ENCODE measurements at places on chromosomes 7 and 10. TPM values are rescaled to one million over a fixed set of nuclear protein-coding genes. Genes with fewer than 3 reads are reported as not detected.

- no peak overlapping the region for H3K4me3 ChIP-seq
- peaks cover 14% of the 10 kb centered on the region for H3K4me1 ChIP-seq
- H3K27ac ChIP-seq: no peak overlapping the region
- no peak for DNase-seq
- no peaks in the 10 kb centered on the region for H3K27me3 ChIP-seq
Observed at GRCh38 chr7:43763183-43763582, 4.7 kb downstream of the BLVRA start.

Gene TYW1B
- total RNA-seq: 1.6 TPM

DNA sequence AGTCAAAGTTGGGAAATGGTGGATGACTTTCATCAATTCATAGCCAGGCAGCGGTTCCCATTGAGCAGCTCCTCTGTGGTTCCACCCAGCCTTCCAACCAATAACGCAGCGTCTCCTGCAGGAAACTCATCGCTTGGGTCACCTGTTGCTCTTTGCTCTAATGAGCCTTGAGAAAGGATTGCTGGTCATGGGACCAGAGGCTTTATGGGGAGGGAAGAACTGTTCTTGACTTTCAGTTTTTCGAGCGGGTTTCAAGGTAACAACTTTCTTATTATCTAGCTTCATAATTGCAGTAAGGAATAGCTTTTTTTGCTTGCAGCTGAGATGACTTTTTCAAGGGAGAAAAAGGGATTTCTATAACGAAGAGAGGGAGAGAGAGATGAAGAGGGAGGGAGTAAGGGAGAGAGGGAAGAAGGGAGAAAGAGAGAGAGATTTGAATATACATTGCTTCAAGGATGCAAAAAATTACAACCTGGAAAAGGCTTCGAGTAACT lies 405 bp upstream of the ENTPD1 start:
- H3K27me3 ChIP-seq: peaks cover 15% of the 10 kb centered on the region
- no peak overlapping the region for H3K27ac ChIP-seq
- H3K4me3 ChIP-seq: no peak overlapping the region
- H3K36me3 ChIP-seq: no peaks in the 10 kb centered on the region
- no peak for DNase-seq

Gene OPN1SW
- not detected for total RNA-seq

Gene CASTOR2
- 8.4 TPM for total RNA-seq

DNA sequence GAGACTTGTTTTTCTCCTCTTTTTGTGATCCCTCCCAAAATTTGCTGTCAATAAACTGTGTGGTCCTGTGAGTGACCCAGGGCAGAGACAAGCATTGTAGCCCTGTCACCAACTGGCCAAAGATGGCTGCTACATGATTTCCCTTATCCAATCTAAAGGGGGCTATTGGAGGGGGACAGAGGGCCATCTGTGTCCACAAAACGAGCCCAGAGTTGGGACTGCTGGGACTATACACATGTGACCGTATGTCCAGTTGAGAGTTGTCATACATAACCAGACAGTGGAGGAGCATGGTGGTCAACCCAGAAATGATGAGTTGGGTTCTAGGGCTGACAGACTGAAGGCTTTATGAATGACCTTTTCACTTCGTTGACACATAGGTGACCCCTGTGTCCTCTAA lies 55.3 kb upstream of the SDK1 start:
- no peaks in the 10 kb centered on the region for H3K27me3 ChIP-seq
- no peak overlapping the region for H3K4me3 ChIP-seq
- H3K27ac ChIP-seq: no peak overlapping the region
- DNase-seq: no peak

GRCh38 chr10:70227548-70228320 lies 5.5 kb downstream of the PPA1 start:
- H3K36me3 ChIP-seq: no peaks in the 10 kb centered on the region
- H3K4me3 ChIP-seq: no peak overlapping the region
- no peaks in the 10 kb centered on the region for H3K27me3 ChIP-seq
- no peak overlapping the region for H3K27ac ChIP-seq
- no peak for DNase-seq
- peaks cover 12% of the 10 kb centered on the region for H3K4me1 ChIP-seq

Gene ADK
- total RNA-seq: 29.3 TPM

DNA sequence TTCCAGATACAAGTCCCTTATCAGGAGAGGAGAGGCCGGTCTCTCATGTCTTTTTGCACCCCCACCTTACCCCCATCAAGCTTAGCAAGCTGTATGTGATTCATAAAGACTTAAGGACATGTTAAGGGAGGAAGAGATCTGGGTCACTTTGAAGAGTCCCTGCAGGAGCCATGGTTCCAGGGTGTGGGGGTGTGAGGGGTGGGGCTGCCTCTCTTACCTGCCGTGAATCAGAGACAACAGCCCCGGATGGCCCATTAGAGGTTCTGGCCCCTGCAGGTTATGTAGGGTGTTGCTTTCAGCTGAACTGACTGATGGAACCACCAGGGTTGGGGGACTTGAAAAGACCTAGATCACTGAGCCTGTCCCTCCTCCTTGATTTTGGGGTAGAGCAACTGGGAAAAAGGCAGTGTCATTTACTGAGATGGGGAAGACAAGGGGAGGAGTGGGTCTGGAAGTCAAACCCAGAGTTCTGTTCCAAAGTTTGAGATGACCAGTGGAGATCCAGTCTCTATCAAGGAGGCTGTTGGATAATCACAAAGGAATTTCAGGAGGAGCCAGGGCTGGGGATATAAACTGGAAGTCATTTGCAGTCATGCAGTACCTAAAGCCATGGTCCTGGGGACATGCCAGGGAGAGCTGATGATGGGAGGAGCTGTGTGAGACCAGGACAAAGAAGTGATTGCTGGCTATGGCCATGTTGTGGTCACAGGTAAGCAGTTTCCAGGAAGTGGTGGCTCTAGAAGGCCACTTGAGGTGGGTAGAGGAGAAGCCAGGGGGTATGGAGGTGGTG lies 23.1 kb downstream of the ADAMTS14 start:
- DNase-seq: peak; percentile 59
- H3K27me3 ChIP-seq: no peaks in the 10 kb centered on the region

Gene LEP
- total RNA-seq: 0.22 TPM

Gene TMEM184A
- not detected for total RNA-seq

GRCh38 chr7:12031186-12031585 lies 179.9 kb upstream of the TMEM106B start:
- no peak for DNase-seq
- no peaks in the 10 kb centered on the region for H3K27me3 ChIP-seq
- H3K4me3 ChIP-seq: no peak overlapping the region
- no peak overlapping the region for H3K27ac ChIP-seq
- no peaks in the 10 kb centered on the region for H3K36me3 ChIP-seq

DNA sequence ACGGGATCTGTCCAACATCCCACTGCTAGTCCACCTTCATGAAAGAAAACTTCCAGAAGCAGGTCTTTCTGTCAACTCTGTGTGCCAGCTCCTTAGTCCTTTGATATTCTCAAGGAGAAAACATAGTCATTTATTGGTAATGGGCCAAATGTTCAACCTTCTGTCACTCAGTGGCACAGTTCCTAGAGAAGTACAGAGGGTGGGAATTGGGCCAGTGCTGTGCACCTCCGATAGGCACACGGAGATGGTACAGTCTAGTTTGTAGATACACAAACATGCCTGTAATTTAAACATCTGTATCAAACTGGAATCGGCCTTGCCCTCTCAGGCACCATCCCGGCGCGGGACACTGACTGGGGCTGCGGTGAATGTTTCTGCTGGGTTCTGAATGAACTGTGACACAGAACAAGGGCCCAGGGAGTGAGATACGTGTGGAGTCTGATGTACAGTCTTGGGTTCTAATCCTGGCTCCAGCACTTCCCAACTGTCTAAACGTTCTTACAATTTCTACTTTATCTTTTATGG lies 213.9 kb upstream of the SHH start:
- no peak overlapping the region for H3K4me3 ChIP-seq
- DNase-seq: no peak
- H3K36me3 ChIP-seq: no peaks in the 10 kb centered on the region
- no peaks in the 10 kb centered on the region for H3K27me3 ChIP-seq
- H3K27ac ChIP-seq: no peak overlapping the region

- H3K4me3 ChIP-seq: no peak overlapping the region
- peak overlapping the region; percentile 72 for H3K27ac ChIP-seq
- DNase-seq: no peak
- H3K36me3 ChIP-seq: no peaks in the 10 kb centered on the region
- peaks cover 45% of the 10 kb centered on the region for H3K4me1 ChIP-seq
Observed at GRCh38 chr10:77157248-77158019, 480.2 kb downstream of the KCNMA1 start.

DNA sequence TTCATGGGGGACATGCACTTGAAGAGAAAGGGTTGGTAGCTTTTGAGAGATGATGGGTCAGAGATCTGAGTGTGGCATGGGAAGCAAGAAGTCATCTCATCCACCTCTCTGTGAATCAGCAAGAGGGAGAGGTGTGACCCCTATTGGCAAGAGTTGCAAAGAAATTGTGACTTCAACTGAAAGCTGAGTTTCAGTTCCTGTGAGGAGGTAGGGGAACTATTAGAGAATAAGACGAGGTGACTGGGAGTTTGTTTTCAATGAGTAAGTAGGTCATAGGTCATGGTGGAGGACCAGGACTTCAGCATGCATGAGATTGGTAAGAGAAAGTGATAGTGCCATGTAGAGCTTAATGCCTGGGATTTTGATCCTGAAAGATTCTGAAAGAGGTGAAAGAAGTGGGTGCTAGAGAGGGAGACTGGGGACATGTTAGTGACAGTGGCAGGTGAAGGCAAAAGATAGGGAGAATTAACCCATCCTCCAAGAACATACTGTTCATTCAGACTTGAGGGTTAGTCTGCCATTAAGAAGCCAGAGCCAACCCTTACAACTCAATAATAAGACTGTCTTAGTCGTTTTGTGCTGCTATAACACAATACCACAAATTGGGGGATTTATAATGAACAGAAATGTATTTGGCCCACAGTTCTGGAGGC lies 75.5 kb upstream of the CAPZA2 start:
- peaks cover 20% of the 10 kb centered on the region for H3K36me3 ChIP-seq
- no peak overlapping the region for H3K27ac ChIP-seq
- peak; percentile 51 for DNase-seq
- H3K4me1 ChIP-seq: peaks cover 14% of the 10 kb centered on the region

GRCh38 chr10:63007112-63007511 lies 126.0 kb upstream of the NRBF2 start:
- DNase-seq: no peak
- H3K4me1 ChIP-seq: peaks cover 10% of the 10 kb centered on the region
- no peaks in the 10 kb centered on the region for H3K36me3 ChIP-seq
- no peak overlapping the region for H3K4me3 ChIP-seq
- no peaks in the 10 kb centered on the region for H3K27me3 ChIP-seq
- H3K27ac ChIP-seq: no peak overlapping the region

All from GM23248 (cell line).